ENCODE measurements at places on chromosomes 7 and 10.

DNA sequence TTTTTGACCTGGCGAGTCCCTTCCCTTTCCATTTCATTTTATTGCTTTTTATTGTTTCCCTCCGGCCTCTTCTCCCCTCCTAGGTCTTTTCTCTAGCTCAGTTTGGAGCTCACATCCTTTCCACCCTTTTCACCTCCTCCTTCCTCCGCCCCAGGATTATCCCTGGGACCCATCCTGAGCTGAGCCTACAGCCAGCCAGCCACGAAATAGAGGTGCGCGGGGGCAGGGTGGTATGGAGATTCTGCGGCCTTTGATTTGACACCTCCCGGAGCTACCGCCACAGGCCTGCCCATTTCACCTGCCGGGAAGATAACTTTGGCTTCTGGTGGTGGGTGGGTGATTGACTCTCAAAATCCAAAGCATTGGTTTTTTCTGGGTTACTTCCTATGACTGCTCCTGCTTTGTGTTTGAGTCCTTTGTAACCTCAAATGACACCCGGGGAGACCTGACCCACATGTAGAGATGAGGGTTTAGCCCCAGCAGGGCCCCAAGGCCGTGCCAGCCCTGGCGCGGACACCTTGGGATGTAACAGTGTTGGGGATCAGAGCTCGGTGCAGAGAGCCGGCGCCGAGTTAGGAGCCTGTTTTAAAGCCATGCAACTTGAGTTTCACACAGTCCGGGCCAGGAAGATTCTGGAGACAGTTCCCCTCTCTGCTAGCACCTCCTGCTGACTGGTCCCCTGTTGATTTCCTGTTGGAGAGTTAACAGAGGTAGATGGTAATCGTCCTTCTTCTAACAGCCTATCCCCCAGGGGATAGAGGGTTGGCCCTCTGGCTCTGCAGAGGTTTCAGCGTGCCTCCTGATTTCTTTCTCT, 1.5 kb downstream of the DUSP5 start:
- peak; percentile 36 for DNase-seq

- no peak for DNase-seq
Observed at GRCh38 chr10:106917452-106918055, 247.0 kb downstream of the SORCS1 start.

- DNase-seq, result no peak
Observed at GRCh38 chr7:132001146-132001545, 444.7 kb upstream of the PODXL start.

- DNase-seq, result no peak
Observed at GRCh38 chr10:125157505-125157904, 2.9 kb downstream of the CTBP2 start.

DNA sequence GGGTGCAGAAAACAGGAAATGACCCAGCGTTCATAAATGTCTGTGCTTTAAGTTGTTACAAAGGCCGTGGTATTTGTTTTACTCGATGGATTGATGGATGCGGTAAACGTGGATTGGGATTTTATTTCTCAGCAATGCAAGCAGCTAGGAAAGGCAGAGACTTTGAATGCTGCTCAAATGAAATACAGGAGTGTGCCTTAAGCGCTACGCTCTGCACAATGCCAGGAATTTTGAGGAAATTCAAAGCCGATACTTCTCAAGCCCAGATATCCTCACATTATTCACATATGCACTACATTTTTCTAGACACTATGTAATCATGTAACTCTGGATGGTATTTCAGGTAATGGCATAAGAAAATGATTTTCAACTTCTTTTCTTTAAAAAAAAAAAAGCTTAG, 514.3 kb upstream of the ADARB2 start:
- no peak for DNase-seq

DNA sequence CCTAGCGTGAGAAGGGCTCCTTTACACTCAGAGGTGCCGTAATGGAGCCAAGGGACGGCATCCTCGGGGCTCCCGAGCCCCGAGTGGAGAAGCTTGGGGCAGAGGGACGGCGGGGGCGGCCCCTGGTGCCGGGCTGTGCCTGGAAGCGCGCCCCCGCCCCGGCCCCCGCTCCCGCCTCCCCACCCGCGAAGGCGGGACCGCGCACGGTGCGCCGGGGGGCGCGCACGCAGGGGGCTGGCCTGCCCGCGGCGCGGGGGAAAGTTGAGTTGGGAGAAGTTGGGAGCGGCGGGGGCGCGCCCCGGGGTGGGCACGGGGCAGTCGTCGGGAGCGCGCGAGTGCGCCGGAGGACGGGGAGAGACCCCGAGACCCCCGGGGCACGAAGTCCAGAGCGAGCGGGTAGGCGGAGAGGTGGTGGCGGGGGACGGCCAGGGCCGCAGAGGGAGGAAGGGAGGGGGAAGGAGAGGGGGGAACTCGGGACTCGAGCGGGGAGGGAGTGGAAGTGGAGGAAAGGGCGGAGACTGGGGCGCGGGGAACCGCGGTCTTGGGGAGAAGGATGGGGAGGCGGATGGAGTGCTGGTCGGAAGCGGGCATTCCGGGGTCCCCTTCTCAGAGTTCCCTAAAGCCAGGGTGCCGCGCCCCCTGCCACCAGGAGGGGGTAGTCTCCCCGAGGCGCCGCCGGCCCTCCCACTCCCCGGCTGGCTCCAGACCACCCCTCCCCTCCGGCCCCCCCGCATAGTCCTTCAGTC, at the start of gene SLC4A2:
Gene SLC4A2, plus strand, starts transcription at position 223 of the 746 bp plus-strand sequence. CDS start 2,399 bp downstream, outside the sequence.
- DNase-seq, result peak; percentile 81

- no peak for DNase-seq
Observed at GRCh38 chr10:9024210-9024609, 969.7 kb downstream of the GATA3 start.

DNA sequence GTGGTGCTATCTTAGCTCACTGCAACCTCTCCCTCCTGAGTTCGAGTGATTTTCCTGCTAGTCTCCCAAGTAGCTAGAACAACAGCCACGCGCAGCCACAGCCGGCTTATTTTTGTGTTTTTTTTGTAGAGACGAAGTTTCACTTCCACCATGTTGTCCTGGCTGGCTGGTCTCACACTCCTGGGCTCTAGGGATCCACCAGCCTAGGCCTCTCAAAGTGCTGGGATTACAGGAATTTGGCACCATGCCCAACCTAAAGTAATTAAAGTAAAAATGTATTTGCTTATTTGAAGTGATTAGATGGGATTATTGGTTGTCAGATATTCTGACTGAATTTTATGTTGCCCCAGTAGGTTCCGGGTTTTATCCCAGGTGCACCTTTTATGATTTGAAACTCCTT, 22.7 kb downstream of the LUC7L2 start:
- no peak for DNase-seq

DNA sequence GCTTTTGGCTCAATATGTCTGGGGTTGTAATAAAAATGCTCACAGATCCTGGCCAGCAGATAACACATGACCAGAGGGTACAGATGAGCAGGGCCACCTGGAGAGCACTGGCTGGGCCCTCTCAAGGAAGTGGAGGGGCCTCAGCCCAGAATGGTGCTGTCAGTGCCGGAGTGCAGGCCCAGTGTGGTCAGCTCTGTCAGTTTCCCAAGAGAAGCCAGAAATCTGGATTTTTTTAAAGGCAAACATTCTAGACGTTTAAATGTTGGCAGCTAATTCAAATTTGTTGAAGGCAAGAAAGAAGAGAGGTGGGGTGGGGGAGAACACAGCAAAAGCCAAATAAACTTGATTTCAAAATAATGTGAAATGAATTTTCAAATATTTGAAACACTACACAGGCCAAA, 2.0 kb downstream of the C10orf105 start:
- no peak for DNase-seq

GRCh38 chr7:142999793-143000192, 27.1 kb downstream of the OR9A2 start:
- no peak for DNase-seq

GRCh38 chr10:61612009-61612408, 50.7 kb upstream of the CABCOCO1 start:
- no peak for DNase-seq

- DNase-seq, result no peak
Observed at GRCh38 chr7:158324397-158325360, 262.9 kb downstream of the PTPRN2 start.

DNA sequence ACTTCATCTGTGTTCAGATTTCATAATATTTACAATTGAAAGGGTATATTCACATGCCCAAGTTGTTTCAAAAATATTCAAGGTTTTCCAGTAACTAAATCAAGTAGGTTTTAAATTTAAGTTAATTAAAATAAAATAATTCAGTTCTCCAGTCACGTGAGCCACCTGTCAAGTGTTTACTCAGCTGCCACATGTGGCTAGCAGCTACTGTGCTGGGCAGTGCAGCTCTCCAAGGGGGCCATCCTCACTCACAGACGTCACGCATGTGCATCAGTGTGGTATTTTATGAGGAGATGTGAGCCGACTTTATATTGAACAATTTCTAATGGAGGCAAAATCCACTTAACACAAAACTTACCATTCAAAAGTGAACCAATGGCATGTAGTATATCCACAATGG, 69.7 kb upstream of the CAMK2B start:
- no peak for DNase-seq

- peak; percentile 64 for DNase-seq
Observed at GRCh38 chr7:102415685-102416225, 17.6 kb upstream of the ORAI2 start.

GRCh38 chr7:108908456-108908855, 338.8 kb downstream of the DNAJB9 start:
- no peak for DNase-seq

GRCh38 chr10:73937333-73938043, 26.6 kb downstream of the PLAU start:
- no peak for DNase-seq

GRCh38 chr7:39539816-39540215, 26.4 kb upstream of the YAE1 start:
- DNase-seq, result no peak

DNA sequence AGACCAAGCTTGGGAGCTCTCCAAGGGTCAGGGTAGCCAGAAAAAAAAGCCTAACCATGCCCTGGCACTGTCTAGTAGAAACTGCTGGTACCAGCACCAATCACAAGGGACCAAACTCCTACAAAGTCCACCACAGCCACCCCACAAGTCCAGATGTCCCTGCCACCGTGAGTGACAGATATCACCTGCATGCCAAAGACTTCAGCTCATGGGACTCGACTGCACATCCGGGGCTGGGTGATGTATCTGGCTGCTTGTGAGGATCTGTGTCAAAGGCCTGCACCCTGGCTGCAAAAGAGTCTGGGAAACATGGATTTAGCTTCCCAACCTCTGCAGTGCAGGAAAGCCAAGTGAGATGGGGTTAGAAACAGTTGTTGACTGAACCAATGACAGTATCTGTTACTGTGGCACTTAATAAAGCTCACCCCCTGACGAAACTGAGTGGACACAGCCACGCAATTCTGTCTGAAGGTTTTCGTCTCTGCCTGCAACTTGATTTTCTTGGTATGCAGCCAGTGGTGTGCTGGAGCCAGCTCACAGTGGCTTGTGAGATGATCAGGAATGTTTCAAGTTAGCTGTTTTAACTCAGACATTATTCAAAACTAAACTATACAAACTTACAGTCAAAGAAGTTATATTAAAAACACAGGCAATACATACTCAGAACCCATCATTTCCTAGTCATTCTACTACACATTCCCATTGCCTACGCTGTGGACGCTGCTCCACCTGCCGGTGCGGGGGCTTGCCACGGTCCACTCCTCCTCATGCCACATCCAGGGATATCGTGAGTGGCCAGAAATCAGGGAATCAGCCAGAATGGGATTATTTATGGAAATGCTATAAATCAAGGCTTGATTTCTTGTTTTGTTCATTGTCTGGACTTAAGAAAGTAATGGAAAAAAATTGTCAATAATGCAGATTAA, 9.2 kb downstream of the ZNF488 start:
- DNase-seq, result no peak

- DNase-seq, result no peak
Observed at GRCh38 chr7:45455662-45456061, 118.5 kb upstream of the ADCY1 start.

DNA sequence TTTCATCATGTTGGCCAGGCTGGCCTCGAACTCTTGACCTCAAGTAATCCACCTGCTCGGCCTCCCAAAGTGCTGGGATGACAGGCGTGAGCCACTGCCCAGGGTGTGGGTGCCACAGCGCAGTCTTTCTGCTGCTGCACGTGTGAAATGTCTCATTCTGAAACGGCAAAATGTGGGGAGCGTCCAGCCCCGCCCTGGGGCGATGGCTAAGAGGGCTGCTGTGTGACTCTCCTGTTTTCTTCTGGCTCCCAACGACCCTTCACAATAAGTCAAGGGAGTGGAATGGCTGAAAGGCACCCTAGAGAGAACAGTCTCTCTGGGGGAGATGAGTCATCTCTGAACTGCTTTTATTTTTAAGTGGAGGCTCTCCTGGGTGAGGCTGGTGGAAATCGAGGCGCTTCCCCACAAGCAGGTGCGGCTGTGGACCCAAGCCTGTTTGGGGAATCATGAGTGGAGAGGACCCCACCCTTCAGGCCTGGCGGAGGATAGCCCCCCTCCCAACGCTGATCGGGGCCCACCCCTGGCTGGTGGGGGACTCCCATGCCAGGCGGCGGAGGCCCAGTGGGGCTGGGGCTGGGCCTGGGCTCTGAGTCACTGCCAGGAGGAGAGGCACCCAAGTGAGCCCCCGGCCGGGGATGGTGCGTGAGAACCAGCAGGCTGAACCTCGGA, 18.0 kb downstream of the ADAP1 start:
- DNase-seq, result no peak

- DNase-seq, result peak; percentile 38
Observed at GRCh38 chr7:129877146-129877792, 75.5 kb downstream of the UBE2H start.

DNA sequence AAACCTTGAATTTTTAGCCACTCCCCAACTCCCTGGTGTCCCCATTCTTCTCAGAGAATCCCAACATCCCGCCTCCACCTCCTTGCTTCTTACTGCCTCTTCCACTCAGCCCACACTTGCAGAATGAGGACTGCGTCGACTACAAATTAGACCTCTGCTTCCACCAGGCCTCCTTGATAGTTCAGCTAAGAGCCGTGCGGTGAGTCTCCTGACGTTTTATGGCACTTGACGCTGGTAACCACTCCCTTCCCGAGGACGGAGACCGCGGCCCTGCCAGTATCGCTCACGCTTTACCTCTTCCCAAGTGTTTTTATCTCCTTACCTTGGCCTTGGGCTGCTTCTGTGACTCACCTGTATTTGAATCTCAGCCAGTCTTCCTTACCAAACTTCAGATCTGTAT, 31.1 kb downstream of the RBM17 start:
- DNase-seq, result no peak

GRCh38 chr7:138625084-138625848, 75.9 kb downstream of the SVOPL start:
- DNase-seq, result peak; percentile 95

- no peak for DNase-seq
Observed at GRCh38 chr10:75228834-75229233, 6.9 kb downstream of the COMTD1 start.

DNA sequence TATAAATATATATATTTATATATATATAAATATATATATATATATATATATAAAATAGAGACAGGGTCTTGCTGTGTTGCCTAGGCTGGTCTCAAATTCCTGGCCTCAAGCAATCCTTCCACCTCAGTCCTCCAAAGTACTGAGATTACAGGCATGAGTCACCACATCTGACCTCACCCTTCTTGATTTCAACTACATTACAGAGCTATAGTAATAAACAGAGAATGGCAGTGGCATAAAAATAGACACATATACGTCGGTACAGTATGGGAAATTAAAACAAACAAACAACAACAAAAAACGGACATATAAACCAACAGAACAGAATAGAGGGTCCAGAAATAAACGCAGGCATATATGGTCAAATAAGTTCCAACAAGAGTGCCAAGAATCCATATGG, 77.6 kb upstream of the PPP1R3A start:
- no peak for DNase-seq
